Brain microvascular endothelial cell (primary cell): ENCODE measurements at places on chromosomes 4 and X.

GRCh38 chr4:15755321-15756155 is 22.6 kb upstream of the CD38 start:
- DNase-seq, result peak; percentile 87

- DNase-seq, result no peak
Measured at GRCh38 chrX:55210931-55211677, 9.0 kb upstream of the PAGE5 start.

GRCh38 chr4:76374798-76375197 is 46.1 kb downstream of the CCDC158 start:
- no peak for DNase-seq

DNA sequence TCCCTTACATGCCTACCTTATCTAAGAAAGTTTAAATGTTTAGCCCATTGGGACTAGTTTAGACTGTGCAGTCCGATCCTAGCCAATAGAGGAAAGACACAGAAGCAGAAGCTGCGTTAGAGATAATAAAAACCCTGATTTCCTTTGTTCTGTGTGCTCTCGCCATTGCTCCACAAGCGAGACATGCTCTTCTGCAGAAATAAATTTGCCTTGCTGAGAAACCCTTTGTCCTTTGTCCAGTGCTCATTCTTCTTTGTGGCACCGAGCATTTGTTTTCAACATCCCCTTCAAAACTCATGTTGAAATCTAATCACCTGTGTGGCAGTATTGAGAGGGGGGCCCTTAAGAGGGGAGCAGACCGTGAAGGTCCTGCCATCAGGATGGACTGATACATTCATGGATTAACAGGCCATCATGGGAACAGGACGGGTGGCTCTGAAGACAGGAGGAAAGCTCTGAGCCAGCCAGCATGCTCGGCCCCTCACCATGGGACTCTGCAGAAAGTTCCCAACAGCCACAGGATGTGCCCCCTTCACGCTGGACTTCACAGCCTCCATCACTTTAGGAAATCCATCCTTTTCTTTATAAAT is 94.5 kb downstream of the ABLIM2 start:
- no peak for DNase-seq

DNA sequence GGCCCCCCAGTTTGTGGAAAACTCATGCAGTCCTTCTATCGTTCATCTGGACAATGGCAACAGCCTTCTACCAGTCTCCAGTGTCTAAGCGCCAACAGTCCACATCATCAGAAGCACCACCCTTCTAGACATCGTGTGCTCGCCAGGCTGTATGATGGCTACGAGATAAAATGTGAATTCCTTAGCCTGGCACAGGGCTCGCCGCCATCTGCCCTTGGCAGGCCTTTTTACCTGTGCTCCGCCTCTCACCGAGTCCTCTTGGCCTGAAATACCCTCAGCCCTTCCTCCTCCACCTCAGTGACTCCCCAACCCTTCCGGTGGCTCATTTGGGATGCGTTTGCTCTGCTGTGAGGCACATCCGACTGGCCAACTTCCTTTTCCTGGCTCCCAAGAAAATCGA is 15.9 kb upstream of the STS start:
- no peak for DNase-seq

- peak; percentile 71 for DNase-seq
Measured at GRCh38 chr4:168318266-168318895, at the start of gene DDX60. DDX60 (minus strand) TSS chr4:168318752; CDS start chr4:168311259, 7,493 bp downstream.

DNA sequence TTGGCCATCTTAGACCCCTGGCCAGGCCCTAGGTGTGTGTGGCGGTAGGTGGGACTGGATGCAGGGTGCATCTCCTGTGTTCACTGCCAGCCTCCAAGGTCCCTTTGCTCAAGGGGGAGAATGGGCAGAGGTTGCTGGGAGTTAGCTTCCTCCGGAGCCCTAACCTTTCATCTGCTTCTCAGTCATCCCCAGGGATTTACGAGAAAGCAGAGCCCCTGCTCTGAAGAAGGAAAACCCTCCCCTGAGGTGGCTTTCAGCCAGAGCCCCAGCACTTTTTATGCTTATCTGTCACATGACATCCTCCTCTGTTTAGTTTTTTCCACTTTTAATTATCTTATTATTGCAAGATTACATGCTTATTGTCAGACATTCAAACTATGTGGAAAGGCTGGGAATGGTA is 44.9 kb upstream of the DDX3X start:
- no peak for DNase-seq

GRCh38 chrX:54182194-54182863 is 725 bp downstream of the FAM120C start:
- DNase-seq, result no peak

DNA sequence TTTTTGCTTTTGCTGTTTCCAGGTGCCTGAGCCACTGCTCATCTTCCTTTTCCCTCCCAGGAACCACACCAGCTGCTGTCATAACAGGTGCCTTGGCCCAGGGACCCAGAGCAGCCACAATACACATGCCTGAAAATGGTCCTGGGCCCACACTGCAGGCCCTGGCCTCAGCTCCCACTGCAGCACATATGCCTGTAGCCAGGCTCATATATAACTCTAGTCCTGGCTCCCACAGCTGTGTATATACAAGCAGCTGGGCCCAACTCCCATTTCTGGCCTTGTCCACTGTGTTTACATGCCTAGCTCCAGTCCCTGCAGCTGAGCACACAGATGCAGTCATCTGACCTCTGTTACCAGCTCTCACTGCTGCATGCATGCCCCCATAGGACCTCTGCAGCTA is 930.5 kb downstream of the ADGRL3 start:
- DNase-seq, result no peak

- DNase-seq, result no peak
Measured at GRCh38 chr4:102723511-102723910, 37.3 kb downstream of the MANBA start.

- DNase-seq, result no peak
Measured at GRCh38 chr4:99408346-99408745, 26.8 kb downstream of the ADH7 start.

DNA sequence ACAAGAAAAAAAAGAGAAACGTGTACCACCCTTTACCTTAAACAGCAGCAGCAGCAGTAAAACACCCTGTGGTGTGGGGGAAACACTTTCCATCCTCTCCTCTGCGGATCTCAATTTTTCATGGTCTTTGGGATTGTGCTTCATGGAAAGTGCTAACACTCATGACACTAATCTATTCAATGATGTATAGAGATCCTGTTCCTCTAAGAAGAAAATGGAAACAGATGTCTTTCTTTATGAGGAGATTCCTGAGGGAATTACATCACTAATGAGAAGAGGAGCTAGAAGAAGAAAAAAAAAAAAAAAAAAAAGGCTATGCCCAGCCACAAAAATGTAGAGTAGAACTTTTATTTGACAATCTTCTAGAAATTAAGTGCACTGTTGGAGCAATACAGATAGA is 62.9 kb upstream of the NDST3 start:
- DNase-seq, result no peak

DNA sequence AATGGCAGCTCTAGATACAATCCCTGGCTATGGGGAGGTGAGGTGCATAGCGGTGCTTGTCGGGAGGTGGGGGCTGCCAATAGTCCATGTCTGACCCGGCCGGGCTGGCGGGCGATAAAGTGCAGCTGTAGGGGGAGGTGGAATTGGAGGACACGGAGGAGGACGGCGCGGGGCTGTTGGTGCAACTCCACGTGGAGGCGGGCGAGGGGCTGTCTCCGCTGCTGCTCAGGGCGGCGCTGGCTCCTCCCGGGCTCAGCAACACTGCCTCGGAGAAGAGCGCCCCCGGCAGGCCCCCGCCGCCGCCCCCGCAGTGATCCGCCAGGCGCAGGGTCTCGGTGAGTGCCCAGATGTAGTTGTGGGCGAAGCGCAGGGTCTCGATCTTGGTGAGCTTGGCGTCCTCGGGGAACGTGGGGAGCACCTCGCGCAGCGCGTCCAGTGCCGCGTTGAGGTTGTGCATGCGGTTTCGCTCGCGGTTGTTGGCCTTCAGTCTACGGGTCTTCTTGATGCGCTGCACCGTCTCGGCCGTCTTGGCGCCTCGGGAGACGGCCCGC is 1.3 kb downstream of the NEUROG2 start:
- no peak for DNase-seq

DNA sequence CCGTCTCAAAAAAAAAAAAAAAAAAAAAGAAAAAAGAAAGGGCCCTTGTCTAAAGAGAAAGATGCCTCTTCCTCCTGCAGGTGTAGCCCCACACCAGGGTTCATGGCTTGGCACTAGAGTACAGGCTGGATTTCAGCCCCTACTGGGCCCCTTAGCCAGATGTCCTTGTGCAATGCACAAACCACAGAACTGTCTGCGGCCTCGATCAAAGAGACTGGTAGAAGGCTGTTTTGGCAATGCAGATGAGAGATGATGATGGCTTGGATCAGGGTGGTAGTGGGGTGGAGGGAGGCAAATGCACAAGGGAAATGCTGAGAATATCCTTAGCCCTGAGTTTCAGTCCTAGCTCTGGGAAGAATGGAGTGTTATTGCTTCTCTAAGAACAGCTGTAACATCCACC is 26.5 kb upstream of the TSR2 start:
- no peak for DNase-seq

DNA sequence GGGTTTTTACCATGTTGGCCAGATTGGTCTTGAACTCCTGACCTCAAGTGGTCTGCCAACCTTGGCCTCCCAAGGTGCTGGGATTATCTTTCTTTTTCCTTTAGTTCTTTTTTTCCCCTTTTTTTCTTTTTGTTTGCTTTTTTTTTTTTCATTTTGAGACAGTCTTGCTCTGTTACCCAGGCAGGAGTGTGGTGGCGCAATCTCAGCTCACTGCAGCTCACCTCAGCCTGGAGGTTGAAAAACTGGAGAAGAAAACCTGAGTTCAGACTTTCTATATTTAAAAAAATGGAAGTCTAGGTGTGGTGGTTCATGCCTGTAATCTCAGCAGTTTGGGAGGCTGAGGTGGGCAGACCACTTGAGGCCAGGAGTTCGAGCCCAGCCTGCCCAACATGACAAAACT is 181.1 kb upstream of the HS3ST1 start:
- no peak for DNase-seq
